Tibial nerve (tissue), 4 donors: ENCODE measurements at places on chromosomes 11 and 22. TPM values are rescaled to one million over a fixed set of nuclear protein-coding genes. Genes with fewer than 3 reads are reported as not detected.
A peak's percentile ranks its signal among the peaks of the same experiment; 100 is the strongest.

GRCh38 chr11:133106417-133106816, 425.9 kb downstream of the OPCML start:
- DNase-seq = no peak
- no peaks in the 10 kb centered on the region for H3K27me3 ChIP-seq
- H3K4me3 ChIP-seq = no peak overlapping the region

- no peaks in the 10 kb centered on the region for H3K36me3 ChIP-seq
- H3K4me3 ChIP-seq = no peak overlapping the region
- no peak for DNase-seq
- H3K27me3 ChIP-seq = no peaks in the 10 kb centered on the region
Measured at GRCh38 chr22:47161631-47162030, 399.2 kb downstream of the TBC1D22A start.

DNA sequence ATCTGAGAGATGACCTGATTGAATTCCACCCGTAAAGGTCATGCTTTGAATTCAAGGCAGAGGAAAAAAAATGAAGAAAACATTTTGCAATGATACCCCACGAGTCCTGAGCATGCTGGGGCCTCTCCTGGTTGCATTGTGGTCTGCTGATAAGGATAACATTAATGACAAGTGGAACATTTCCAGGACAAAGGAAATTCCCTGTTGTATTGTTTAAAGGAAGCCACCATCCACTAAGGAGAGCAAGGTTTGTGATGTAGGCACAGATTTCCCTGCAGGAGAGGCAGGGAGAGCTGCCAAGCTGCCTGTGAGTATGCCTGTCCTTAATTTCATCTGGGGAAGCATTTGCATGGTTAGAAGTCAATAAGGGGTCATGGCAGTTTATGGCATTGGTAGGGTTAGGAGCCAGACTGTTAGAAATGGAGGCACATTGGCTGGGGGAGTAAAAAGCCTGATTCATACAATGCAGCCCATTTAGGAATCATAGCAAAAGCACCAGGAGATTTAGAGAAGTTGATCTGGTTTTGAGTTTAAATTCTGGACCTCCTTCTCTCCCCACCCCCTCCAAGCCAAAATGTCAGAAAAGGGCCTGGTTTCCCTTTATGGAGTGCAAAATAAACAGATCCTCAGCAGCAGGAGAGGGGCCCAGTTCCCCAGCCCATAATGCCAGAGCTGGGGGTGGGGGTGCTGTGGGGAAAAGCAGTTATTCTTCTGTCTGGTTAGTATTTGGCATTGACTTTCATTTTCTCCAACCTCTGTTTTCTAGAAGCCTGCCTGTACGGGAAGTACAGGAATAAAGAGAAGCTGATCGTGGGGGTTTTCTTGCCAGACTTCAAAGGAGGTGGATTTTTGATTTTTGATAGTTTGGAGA, 22.1 kb downstream of the FLI1 start:
- no peaks in the 10 kb centered on the region for H3K36me3 ChIP-seq
- no peak for DNase-seq
- no peak overlapping the region for H3K4me3 ChIP-seq
- H3K4me1 ChIP-seq = peaks cover 55% of the 10 kb centered on the region
- peak overlapping the region; percentile 53 for H3K27ac ChIP-seq
- H3K27me3 ChIP-seq = no peaks in the 10 kb centered on the region

Gene TESMIN
- total RNA-seq = not detected

Gene BEST1
- 33.2 TPM for total RNA-seq
